ENCODE measurements at places on chromosomes 12 and 14. TPM values are rescaled to one million over a fixed set of nuclear protein-coding genes. Genes with fewer than 3 reads are reported as not detected.

DNA sequence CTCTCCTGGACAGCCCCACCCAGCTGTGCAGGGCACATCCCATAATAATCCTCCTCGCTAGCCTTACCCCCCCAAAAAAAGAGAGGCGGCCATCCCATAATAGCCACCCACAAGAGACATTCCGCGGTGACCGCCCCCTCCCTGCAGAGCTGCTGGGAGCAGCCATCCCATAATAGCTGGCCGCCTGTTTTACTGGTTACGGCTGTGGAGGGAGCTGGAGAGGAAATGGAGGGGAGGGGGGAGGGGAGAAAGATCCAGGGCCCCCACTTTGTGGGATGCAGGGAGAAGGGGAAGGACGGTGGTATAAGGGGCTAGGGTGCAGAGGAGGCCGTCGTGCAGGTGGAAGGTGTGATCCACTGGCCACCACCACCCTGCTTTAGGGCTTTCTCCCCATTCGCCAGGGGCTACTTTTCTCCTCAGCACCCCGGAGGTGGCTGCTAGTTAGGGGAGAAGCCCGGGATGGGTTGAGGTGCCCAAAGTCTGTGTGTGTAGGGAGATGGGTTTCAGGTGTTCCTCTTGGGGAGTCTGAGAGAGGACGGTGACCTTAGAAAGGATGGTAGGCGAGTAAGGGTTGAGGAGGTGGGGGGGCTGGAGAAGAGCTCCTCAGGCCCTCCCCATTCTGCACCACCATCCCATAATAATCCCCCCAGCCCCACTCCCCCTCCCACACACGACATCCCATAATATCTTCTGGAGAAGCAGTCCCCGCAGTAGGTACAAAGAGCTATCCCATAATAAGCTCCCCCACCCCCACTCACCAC is 6.0 kb upstream of the CHD4 start:
- DNase-seq: peak; percentile 96

GRCh38 chr14:55553791-55554190 is 26.2 kb upstream of the KTN1 start:
- DNase-seq: no peak

- no peak for DNase-seq
Measured at GRCh38 chr12:29088611-29089219, 60.4 kb upstream of the FAR2 start.

DNA sequence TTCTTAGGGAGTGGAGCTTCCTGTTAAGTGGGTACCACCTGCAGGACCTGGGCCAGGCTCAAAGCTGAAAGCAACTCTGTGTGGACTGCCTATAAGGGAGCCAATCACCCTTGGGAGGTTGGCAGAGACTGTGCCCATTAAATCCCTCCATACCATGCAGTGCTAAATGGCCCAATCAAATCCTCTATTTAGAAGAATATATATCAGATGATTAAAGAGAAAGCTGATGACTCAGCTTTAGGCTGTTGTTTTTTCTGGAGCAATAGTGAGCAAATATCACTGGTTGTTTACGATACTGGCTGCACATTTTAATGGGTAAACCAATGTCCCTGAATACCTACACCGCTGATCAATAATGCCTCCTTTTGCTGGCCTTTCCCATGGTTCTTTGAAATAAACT is 101.3 kb downstream of the TMX1 start:
- no peak for DNase-seq

CRIP2 gene
- 338 TPM for polyA plus RNA-seq

GRCh38 chr12:109126784-109127183 is 10.4 kb downstream of the ACACB start:
- no peak for DNase-seq

DNA sequence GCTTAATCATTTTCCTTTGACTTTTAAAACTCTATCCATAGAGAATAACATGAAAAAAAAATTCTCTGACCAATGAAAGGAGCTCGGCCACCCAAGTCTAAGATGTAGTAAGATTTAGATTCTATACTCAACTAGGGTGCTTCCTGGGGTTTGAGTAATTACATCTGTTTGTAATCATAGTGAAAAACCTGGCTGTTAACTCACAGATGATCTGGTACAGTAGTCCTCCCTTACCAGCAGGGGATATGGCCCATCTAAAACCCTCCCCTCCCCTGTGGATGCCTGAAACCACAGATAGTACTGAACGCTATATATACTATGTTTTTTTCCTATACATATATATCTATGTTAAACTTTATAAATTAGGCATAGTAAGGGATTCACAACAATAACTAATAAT is 89.2 kb downstream of the DAAM1 start:
- no peak for DNase-seq

OR6C2 gene
- not detected for polyA plus RNA-seq

DNA sequence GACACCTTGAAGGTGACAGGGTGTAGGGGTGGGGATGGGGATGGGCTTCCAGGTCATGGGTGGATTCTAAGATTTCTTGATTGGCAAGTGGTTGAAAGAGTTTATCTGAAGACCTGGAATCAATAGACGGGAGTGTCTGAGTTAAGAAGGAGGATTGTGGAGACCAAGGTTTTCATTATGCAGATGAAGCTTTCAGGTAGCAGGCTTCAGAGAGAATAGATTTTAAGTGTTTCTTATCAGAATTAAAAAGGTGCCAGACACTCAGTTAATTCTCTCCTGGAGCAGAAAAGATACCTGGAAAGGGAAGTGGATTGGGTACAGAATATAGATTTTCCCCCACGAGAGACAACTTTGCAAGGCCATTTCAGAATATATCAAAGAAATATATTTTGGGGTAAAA is 211.7 kb upstream of the PRICKLE1 start:
- DNase-seq: no peak

DNA sequence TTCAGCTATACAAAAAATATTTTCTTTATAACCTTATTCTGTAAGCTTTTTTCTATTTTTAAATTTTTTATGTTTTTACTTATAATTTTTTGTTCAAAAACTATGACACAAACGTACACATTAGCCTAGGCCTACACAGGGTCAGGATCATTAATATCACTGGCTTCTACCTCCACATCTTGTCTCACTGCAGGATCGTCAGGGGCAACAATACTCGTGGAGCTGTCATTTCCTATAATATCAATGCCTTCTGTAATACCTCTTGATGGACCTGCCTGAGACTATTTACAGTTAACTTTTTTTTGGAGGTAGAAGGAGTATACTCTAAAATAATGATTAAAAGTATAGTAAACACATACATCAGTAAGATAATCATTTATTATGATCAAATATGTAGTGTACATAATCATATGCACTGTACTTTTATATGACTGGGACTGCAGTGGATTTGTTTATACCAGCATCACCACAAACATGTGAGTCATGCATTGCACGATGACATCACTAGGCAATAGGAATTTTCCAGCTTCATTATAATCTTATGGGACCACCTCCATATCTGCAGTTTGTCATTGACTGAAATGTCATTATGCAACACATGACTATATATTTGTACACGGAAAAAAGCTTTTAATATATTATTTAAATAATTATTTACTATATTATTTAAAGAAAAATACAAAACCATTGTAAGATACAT is 18.5 kb upstream of the PMCH start:
- no peak for DNase-seq

GRCh38 chr14:25042362-25043299 is 7.3 kb downstream of the STXBP6 start:
- DNase-seq: peak; percentile 28

- peak; percentile 27 for DNase-seq
Measured at GRCh38 chr14:84975241-84975902, 554.6 kb upstream of the FLRT2 start.

- DNase-seq: peak; percentile 90
Measured at GRCh38 chr12:52156757-52157565, 34.9 kb downstream of the KRT80 start.

DNA sequence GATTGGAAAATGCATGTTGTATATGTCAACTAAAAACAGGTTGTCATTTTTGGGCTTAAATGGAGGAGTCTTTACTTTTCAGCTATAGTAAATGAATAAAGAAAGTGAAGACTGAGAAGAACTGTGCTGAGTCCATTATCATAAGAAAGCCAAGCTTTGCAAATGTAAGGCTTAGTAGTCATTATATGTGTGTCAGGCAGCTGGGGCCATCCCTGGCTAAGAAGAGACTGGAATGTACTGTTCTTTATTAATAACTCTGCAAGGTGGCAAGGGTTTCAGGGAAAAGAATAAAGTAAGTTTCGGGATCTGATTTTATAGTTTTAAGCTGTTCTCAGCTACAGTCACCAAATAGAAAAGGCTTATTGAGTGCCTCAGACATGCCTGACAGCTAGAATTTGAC is 48.7 kb downstream of the SRGAP1 start:
- DNase-seq: no peak

GRCh38 chr12:109653890-109654289 is 59.7 kb upstream of the FAM222A start:
- no peak for DNase-seq

SLC25A29 gene
- polyA plus RNA-seq: 88.5 TPM

TROAP gene
- 1.5 TPM for polyA plus RNA-seq

GRCh38 chr14:65268594-65268993 is 143.9 kb upstream of the FUT8 start:
- no peak for DNase-seq

- DNase-seq: peak; percentile 53
Measured at GRCh38 chr12:110741341-110742095, 1.2 kb downstream of the PPP1CC start.

- DNase-seq: peak; percentile 83
Measured at GRCh38 chr12:85575120-85576096, 260.8 kb downstream of the RASSF9 start.

DNA sequence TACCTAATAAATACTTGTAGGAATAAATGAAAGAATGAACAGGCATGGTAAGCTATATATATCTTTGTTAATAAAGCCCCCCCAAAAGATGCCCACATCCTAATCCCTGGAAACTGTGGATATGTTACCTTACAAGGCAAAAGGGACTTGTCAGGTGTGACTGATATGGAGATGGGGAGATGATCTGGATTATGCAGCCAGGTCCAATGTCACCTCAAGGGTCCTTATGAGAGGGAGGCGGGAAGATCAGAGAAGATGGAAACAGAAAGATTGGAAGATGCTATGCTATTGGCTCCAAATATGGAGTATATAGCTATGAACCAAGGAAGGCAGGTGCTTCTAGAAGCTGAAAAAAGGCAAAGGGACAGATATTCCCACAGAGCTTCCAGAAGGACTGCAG is 3.4 kb downstream of the RBM19 start:
- no peak for DNase-seq

- DNase-seq: no peak
Measured at GRCh38 chr12:104750061-104750460, 208.0 kb downstream of the SLC41A2 start.

DNA sequence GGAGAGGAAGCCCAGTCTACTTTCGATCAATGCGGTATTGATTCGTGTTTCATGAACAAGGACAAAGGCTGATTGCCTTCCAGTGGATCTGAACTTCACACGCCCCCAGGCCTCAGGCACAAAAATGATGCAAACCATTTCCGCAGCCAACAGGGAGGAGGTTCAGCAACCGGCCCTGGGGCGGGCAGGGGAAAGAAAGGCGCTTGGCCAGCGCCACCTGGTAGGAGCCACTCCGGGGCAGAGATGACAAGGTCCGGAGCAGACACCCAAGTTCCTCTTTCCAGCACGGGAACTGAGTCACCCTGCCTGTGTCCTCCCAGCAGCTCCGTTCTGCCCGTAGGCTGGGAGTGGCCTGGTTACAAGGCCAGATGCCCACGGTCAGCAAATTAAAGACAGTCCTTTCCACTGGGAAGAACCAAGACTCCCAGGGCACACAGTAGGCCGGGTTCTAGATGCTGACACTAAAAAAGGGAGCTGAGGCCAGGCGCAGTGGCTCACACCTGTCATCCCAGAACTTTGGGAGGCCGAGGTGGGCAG is 136.3 kb downstream of the SCARB1 start:
- peak; percentile 92 for DNase-seq

PYGL gene
- 12.3 TPM for polyA plus RNA-seq

DLK1 gene
- polyA plus RNA-seq: 0.17 TPM

- no peak for DNase-seq
Measured at GRCh38 chr12:20822925-20823324, 12.4 kb downstream of the SLCO1B3 start.

TAS2R50 gene
- not detected for polyA plus RNA-seq

TMEM119 gene
- polyA plus RNA-seq: 4.1 TPM

DNA sequence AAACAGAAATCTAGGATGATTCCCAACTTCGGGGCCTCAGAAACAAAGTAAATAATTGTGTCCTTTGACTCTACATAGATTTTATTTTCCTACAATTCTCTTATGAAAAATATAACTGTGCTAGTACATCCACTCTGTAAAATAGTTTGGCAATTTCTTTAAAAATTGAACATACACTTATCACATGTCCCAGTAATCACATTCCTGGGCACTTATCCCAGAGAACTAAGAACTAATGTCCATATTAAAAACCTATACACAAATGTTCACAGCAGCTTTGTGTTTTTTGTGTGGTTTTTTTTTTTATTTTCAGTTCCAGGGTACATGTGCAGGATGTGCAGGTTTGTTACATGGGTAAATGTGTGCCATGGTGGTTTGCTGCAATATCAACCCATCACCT is 99.0 kb downstream of the KCNH5 start:
- DNase-seq: no peak

- no peak for DNase-seq
Measured at GRCh38 chr14:100723135-100723829, 3.4 kb upstream of the DLK1 start.

DNA sequence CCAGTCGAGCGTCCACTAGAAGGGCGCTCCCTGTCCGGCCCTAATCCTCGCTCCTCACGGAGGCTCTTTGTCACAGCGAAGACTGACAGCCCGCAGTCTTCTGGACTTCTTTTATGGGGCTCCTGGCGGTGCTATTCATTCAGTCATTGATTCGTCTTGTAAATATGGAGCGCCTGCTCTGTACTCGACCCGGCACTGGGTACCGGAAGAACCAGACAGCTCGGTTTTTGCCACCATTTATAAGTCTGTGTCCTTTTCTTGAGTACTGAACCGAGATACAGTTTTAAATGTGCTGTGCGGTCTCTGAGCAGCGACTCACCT is 570 bp downstream of the DMAC2L start:
- no peak for DNase-seq

DNA sequence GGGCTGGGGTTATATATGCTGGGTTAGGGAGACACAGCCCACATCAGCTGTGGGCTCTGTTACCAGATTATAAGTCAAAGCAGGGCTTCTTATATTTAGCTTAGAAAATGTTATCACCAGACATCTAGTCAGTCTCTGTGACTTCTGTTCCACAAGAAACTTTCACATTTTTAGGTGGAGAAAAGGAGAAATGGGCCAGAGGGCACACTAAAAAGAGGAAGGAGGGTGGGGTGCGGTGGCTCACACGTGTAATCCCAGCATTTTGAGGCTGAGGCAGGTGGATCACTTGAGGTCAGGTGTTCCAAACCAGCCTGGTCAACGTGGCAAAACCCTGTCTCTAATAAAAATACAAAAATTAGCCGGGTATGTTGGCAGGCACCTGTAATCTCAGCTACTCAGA is 28.0 kb upstream of the SLC38A1 start:
- no peak for DNase-seq
